Stimulated activated CD8-positive, alpha-beta memory T cell treated with anti-CD3 and anti-CD28 coated beads, Interleukin-15, amount 100 ng/mL, for 48 hours (primary cell): ENCODE measurements at places on chromosomes 5 and 9.

DNA sequence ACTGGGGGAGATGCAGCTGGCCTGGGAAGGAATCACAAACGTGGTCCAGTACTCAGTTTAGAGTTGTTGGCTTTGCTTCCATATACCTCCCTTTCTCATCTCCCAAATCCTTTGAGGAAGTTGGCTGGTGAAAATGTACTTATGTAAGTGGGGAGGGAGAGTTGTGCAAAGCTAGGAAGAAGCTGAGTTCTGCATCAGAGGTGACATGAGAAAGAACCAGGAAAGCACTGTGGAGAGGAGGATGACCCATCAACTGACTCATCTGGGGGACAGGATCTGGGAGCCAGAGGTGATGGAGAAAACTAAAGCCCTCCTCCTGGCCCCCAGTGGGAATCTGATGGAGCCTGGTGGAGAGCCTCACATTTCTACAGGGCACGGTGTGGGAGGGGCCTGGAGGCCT lies 16.2 kb downstream of the KCNMB1 start:
- DNase-seq, result no peak

DNA sequence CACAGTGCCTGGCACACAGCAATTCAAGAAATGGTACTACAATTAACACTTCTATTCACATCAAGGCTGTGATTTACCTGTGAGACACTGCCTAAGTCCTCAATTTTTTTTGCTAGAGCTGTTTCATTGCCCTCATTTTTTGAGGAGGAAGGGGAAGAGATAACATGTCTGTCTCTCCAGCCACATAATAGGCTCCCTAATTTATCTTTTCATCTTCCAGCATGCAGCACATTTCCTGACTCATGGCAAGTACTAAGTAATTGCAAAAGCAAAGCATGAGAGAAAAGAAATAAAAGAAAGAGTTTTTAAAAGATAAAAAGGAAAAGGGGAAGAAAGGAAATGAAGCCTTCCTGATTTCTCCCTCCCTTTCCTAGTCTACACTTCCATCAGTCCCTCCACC lies 26.9 kb upstream of the RNF38 start:
- no peak for DNase-seq

DNA sequence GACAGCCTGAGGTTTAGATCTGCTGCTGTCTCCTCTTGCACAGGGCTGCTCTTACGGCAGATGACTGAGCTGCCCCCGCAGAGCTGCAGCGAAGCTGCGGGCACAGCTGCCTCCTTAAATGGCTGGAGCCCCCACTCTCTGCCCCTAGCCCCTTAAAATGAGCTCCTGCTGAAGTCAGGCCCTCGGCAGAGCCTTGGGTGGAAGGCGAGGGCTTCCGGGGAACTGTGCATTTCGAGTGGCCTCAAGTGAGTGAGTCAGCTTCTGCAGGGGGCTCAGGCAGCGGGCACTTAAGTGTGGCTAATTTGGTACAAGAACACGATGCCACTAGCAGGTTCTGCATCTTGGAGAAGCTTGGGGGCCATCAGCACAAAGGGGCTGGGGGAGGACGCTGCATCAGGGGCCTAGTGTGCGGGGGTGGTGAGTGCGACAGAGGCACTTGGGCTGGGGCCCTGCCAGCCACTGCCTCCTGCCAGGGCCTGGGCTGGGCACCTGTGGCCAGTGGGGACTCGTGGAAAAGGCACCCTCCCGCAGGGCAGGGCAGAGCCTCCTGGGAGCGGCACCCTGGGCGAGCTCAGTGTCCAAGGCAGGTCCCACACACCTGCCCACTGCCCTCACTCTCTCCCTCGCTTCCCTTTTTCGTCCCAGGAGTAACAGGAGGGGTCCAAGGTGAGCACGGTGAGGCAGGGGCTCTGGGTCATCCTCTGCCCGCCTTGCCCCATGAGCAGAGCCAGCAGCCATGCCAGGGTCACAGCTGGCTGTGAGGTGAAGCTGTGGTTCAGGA lies 28.8 kb upstream of the RNU6ATAC start:
- no peak for DNase-seq

DNA sequence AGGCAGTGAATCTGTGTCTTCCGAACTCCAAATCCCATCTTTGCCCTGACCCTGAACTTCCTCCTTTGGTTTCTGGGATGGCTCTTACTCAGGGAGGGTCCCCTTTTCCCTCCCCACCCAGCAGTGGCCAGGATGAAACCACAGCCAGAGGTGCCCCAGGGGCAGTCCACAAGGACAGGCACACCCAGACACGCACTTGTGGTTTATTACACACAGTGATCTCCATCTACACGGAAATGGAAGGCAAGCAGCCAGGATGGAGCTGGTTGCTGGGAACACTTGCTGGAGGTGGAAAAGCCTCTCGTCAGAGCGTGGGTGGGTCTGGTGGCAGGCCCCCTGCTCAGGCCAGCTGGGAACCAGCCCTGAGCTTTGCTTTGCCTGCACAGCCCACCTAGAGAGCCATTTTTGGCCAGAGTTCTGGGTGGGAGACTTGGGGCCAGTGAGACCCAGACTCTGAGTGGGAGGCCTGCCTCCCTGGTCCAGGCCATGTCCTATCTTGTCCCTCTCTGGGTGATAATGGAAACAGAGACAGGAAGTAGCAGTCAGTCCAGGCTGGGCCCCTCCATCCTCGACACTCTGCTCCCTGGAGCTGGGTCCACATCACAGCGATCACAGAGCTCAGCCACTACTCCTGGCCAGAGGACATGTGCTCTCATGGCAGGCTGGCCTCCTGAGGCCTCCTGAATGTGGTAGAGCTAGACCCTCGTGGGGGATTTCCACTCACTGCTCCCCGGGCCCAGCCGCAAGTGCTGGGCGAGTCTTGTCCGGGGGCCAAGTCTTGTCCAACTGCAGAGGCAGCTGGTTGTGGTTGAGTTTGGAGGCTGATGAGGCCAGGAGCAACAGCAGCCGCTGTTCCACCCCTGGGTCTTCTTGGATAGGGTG lies 5.1 kb upstream of the PHYKPL start:
- no peak for DNase-seq

GRCh38 chr9:113979343-113980127 lies 98.6 kb downstream of the AMBP start:
- DNase-seq, result no peak

DNA sequence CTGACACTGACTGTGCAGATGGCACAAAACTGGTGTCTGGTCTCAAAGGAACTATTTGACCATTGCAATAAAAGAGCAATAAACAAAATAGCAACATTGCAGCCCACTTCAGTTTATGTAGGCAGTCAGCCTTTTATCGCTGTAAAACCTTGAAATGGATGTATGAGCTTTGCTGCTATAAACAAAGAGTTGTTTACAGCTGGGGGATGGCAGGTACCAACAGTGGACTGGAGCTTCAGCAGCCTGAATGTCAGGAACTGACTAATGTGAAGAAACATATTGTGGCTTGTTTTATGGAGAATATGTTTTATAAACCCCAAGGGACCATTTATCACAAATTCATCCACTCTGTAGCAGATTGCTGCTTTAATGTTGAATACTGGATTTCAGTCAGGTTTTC lies 78.0 kb downstream of the PTPRD start:
- DNase-seq, result no peak
